ENCODE measurements at places on chromosomes 3 and 15. TPM values are rescaled to one million over a fixed set of nuclear protein-coding genes. Genes with fewer than 3 reads are reported as not detected.

Gene POLR2M
- total RNA-seq = 28.0 TPM

Gene HESX1
- not detected for total RNA-seq

Gene TRIM71
- not detected for total RNA-seq

Gene KLHL40
- total RNA-seq = not detected

Gene SCAANT1
- total RNA-seq = not detected

Gene GOLGA8T
- not detected for total RNA-seq

Gene PCSK6
- not detected for total RNA-seq

Gene SLC30A4
- 4.3 TPM for total RNA-seq

Gene TRAT1
- total RNA-seq = not detected

Measured in myometrial cell (primary cell).